Dermis blood vessel endothelial cell (primary cell): ENCODE measurements at places on chromosomes 6 and 20. TPM values are rescaled to one million over a fixed set of nuclear protein-coding genes. Genes with fewer than 3 reads are reported as not detected.

The SLC35D3 gene
- total RNA-seq, result not detected in 2 replicates

The TPMT gene
- total RNA-seq, result 10.7 and 17.7 TPM in 2 replicates

The ACAT2 gene
- total RNA-seq, result 40.2 and 81.4 TPM in 2 replicates

The LAMP5 gene
- total RNA-seq, result 0.34 and 0.84 TPM in 2 replicates

The ADAM33 gene
- total RNA-seq, result 0.09 and 0.17 TPM in 2 replicates

The C2 gene
- total RNA-seq, result not detected in 2 replicates

The WFDC2 gene
- not detected in 2 replicates for total RNA-seq

The SLC22A16 gene
- total RNA-seq, result not detected in 2 replicates

The SLC16A10 gene
- under 0.01 and 0.19 TPM in 2 replicates for total RNA-seq

The SULF2 gene
- 92.1 and 131 TPM in 2 replicates for total RNA-seq

The IL20RA gene
- 0.51 and 0.79 TPM in 2 replicates for total RNA-seq

The C6orf132 gene
- under 0.01 TPM in 1 of 2 replicates, not detected in the other for total RNA-seq

The LAMA5 gene
- total RNA-seq, result 55.8 and 127 TPM in 2 replicates

The MAP7 gene
- total RNA-seq, result 0.34 and 1.1 TPM in 2 replicates

The C20orf96 gene
- 3.2 and 6.7 TPM in 2 replicates for total RNA-seq

The DSP gene
- total RNA-seq, result 53.1 and 95.4 TPM in 2 replicates

The GINM1 gene
- 54.2 and 57.5 TPM in 2 replicates for total RNA-seq

The CASS4 gene
- 0.05 and 0.17 TPM in 2 replicates for total RNA-seq

The MEI4 gene
- under 0.01 TPM in 1 of 2 replicates, not detected in the other for total RNA-seq

The LYRM2 gene
- 16.0 and 20.6 TPM in 2 replicates for total RNA-seq

The LHFPL5 gene
- not detected in 2 replicates for total RNA-seq

The SNX5 gene
- total RNA-seq, result 97.3 and 135 TPM in 2 replicates

The HCRTR2 gene
- total RNA-seq, result not detected in 2 replicates

The IL17A gene
- not detected in 2 replicates for total RNA-seq

The CST3 gene
- total RNA-seq, result 268 and 284 TPM in 2 replicates

The SCGN gene
- 0.17 TPM in 1 of 2 replicates, not detected in the other for total RNA-seq

The GFOD1 gene
- 40.1 and 41.7 TPM in 2 replicates for total RNA-seq

The APCDD1L gene
- total RNA-seq, result 0.17 and 0.19 TPM in 2 replicates

The HEY2 gene
- not detected in 2 replicates for total RNA-seq

The SIGLEC1 gene
- not detected in 2 replicates for total RNA-seq

The SIM1 gene
- 0.09 and 0.17 TPM in 2 replicates for total RNA-seq

The TP53RK gene
- 11.8 and 15.8 TPM in 2 replicates for total RNA-seq

The TGM3 gene
- total RNA-seq, result not detected in 2 replicates

The C6orf15 gene
- total RNA-seq, result 0.14 TPM in 1 of 2 replicates, not detected in the other

The EYA2 gene
- not detected in 2 replicates for total RNA-seq

The C6orf52 gene
- 0.42 TPM in 1 of 2 replicates, not detected in the other for total RNA-seq

The C20orf141 gene
- total RNA-seq, result not detected in 2 replicates

The GPR6 gene
- total RNA-seq, result not detected in 2 replicates

The WFDC12 gene
- total RNA-seq, result not detected in 2 replicates

The RUNX2 gene
- under 0.01 and 0.05 TPM in 2 replicates for total RNA-seq

The DYNLRB1 gene
- 29.6 and 36.9 TPM in 2 replicates for total RNA-seq

The LPA gene
- total RNA-seq, result not detected in 2 replicates
